ENCODE measurements at places on chromosomes 2 and 18.

DNA sequence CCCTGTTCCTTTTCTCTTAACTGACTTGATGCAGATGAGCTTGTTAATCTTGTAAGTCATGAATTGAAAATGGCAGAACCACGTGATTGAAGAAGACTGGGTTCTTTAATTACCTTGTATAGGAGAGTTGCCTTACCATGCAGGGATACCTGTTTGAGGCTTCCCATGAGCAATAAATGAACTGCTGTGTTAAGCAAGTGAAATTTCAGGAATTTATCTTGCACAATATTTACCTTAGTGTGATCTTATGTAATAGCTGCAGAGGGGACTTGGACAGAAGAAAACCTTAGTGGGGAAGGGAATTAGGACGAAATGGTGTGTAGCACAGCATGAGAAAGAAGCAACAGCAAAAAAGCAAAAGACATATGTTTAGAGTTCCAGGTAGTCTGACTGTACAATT lies 384.0 kb upstream of the TMEFF2 start:
- no peak for DNase-seq

DNA sequence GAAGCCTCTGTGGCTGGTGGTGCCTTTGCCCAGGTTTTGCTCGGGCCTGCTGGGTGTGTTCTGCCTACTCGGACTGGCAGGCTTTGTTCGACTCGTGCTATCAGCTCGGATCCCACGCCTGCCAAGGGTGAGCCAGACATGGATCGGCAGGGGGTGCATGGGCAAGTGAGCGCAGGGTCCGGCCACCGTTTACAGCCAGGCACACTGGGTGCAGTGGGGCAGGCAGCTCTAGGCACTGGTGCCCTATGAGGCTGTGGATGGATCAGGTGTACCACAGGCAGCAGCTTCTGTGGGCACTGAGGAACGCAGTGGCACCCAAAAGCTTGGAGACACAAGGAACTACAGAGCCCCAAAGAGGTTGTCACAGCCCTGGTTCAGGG lies 25.6 kb downstream of the MARCHF7 start:
- no peak for DNase-seq

DNA sequence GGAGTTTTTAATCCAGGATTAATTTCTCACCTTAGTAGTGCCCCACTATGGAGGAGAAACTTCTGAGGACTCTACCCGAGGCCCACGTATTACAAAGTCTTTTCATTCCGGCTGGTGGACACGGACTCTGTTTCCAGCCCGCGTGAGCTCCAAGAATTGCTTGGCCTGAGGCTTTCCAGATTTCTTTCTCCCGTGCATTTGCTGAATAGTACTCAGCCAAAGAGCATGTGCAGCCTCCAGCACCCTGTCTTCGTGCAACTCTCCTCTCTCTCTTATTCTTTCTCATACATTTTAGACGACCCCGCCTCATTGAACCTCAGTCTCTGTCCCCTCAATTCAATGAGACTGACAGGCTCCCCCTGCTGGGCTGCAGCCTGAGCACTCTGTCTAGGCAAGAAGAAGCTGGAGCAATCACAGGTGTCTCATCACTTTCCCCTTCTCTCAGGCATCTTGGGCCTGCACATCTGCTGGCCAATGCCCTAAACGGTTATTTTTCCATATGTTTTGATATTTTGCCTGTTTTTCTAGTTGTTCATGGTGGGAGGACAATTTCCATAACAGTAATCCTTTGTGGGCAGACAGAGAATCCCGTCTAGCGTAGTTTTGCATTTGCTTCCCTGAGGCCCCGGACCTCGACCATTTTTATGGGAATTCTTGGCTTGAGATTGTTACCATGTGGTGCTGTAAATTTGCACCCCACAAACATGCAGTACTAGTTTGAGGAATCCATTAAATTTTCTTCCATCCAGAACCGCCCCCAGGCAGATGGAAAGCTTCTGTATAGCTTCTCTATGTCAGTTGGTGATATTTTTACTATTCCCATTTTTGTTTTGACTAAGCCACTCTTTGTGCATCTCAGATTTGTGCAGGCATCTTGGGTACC lies 50.1 kb upstream of the LPIN2 start:
- peak; percentile 56 for DNase-seq

GRCh38 chr2:135997380-135997779 lies 12.0 kb upstream of the DARS1 start:
- DNase-seq = no peak

- no peak for DNase-seq
These were observed 99.9 kb upstream of the SLC38A11 start for GRCh38 chr2:165055082-165055851.

DNA sequence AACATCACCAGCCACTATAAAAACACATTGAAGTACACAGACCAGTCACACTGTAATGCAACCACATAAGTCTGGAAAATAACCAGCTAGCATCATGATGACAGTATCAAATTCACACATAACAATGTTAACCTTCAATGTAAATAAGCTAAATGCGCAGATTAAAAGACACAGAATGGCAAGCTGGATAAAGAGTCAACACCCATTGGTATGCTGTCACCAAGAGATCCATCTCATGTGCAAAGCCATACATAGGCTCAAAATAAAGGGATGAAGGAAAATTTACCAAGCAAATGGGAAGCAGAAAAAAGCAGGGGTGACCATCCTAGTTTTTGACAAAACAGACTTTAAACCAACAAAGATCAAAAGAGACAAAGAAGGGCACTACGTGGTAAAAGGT lies 110.8 kb downstream of the NR4A2 start:
- no peak for DNase-seq

DNA sequence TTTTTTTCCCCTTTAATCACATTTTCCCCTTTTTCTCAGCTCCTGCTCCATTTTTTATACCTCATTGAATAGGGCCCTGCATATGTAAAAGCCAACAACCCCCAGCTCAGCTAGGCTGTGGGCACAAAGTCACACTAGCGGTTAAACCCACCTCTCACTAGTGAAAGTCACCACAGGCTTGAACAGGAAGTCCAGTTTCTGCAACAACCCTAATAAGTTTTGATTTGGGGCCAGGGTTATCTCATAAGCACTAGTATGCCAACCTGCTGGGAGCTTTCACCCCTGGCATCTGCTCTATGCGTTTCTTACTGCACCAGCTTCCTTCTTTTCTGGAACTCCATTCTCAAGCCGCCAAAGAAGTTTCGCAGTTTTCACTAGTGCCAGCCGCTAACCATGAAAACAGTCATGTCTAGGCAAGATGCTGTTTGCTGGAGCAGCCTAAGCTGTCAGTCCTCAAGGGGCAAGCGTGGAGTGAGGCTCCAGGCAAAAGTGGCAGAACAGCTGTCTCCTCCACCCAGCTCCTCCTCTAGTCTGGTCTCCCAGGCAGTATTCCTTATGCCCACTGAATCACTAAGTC lies 197.0 kb upstream of the MEIS1 start:
- DNase-seq = no peak

- no peak for DNase-seq
These were observed 2.8 kb downstream of the RAB12 start for GRCh38 chr18:8611916-8612576.

GRCh38 chr2:85840091-85840490 lies 48.7 kb downstream of the ST3GAL5 start:
- no peak for DNase-seq

- peak; percentile 58 for DNase-seq
These were observed 201.8 kb upstream of the GALNT5 start for GRCh38 chr2:157055660-157056199.

GRCh38 chr2:30645745-30646119 lies 161.5 kb downstream of the CAPN13 start:
- no peak for DNase-seq

GRCh38 chr2:169797601-169798000 lies 1.1 kb upstream of the SSB start:
- no peak for DNase-seq

DNA sequence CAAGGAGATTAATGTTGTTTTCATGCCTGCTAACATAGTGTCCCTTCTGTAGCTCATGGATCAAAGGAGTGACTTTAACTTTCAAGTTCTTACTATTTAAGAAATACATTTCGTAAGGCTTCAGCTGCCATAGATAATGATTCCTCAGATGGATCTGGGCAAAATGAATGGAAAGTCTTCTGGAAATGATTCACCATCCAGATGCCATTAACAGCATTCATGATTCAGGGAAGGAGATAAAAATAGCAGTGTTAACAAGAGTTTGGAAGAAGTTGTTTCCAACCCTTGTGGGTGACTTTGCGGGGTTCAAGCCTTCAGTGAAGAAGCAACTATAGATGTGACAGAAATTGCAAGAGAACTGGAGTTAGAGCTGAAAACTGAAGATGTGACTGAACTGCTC lies 17.0 kb downstream of the VRK2 start:
- peak; percentile 65 for DNase-seq

GRCh38 chr2:36566887-36567286 lies 31.1 kb downstream of the FEZ2 start:
- no peak for DNase-seq

GRCh38 chr2:127101756-127102477 lies 5.0 kb downstream of the BIN1 start:
- no peak for DNase-seq

GRCh38 chr2:2039826-2040225 lies 291.2 kb downstream of the MYT1L start:
- DNase-seq = no peak

DNA sequence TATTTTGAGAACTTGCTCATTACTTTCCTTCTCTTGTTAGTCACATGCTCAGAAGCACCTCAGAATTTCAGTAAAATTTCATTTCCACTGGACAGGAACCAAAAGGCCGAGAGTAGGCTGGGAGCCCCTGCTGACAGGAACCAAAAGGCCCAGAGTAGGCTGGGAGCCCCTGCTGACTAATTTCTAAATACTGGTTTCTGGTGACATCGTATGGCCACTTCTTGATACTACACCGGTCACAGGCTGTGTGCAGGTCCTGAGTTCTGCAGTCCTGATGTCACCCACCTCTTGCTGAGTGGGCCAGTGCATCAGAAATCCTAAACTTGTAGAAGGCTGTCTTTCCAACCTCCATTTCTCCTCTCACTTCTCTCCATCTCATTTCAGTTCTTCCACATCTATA lies 17.7 kb upstream of the EN1 start:
- DNase-seq = peak; percentile 61

All from ELR (cell line).